ENCODE measurements at places on chromosomes 16 and 17. TPM values are rescaled to one million over a fixed set of nuclear protein-coding genes. Genes with fewer than 3 reads are reported as not detected.
A peak's percentile ranks its signal among the peaks of the same experiment; 100 is the strongest.

GRCh38 chr17:80618304-80618703 lies 73.7 kb downstream of the RPTOR start:
- DNase-seq = no peak

- no peak for DNase-seq
These were observed 36.9 kb downstream of the DYNLRB2 start for GRCh38 chr16:80577485-80578280.

- DNase-seq = no peak
These were observed 470.1 kb downstream of the TOX3 start for GRCh38 chr16:52076801-52077201.

DNA sequence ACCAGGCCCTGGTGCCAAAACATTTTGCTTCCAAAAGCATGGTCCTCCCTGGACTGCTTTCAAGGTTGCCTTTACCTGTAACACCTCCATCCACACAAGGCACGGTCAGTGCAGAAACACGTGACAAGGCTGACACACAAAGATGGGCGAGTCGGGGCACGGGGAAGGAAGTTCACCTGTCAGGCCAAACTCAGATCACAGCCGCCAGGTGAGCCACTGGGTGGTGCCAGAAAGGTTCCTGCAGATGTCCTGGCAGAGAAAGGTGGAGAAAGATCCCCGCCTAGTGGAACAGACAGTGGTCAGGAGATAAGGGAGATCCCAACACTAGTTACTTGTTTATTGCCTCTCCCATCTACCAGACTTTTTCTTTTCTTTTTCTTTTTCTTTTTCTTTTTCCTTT lies 155.3 kb downstream of the AIPL1 start:
- DNase-seq = peak; percentile 56

- DNase-seq = no peak
These were observed 808.9 kb downstream of the CDH11 start for GRCh38 chr16:64312980-64313379.

DNA sequence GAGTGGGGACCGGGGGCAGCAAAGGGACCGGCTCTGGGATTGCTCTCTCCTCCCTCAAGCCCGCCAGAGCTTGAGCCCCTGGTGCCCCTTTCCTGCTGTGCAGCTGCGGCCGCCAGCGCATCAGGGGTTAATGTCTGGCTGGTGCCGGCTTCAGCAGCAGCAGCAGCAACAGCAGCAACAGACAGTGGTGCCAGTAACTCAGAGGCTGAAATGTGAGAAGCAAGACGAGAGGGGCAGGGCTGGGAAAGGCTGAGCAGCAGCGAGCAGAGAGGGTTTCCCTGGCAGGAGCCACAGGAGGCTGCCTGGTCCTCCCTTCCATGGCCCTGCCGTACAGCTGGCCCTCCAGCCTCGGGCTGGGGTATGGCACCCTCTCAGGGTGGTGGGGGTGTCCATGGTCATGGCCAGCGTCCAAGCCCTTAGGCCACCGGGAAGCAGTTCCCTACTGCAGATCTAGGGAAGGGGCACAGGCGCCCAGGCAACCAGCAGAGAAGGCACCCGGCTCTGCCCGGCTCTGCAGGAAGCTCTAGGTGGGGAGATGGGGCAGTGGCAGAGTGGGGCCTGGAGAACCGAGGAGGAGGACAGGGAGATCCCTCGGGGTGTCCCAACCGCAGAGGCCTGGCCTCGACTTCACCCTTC lies 21.1 kb upstream of the TFAP4 start:
- no peak for DNase-seq

C1QTNF8 gene
- 0.27 TPM for total RNA-seq

All from HCT116 (cell line).